ENCODE measurements at places on chromosomes 7 and 10. TPM values are rescaled to one million over a fixed set of nuclear protein-coding genes. Genes with fewer than 3 reads are reported as not detected.

DNA sequence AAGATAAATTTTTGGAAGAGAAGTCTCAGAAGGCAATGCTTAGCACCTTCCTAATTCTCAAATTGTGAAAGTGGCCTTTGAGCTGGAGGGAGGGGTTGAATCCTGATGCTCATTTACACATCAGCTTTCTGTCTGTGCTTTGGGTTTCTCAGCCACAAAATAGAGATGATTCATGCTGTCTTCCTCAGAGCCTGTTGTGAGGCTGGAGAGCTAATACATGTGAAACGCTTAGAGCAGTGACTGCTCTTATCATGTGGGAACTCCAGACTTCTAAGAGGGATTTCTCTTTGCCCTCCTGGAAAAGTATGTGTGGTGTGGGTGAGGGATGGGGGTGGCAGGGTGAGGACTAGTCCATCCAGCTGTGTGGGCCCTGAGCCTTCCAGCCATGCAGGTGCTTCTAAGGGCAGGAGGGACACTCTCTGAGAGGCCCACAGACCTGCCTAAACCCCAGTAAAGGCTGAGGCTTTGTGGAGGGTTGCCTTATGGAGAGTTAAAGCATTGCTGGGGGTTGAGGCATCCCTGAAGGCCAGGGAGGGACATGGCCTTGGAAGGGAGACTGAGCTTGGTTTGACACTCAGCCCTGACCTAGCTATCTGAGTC is 4.8 kb upstream of the EVX1 start:
- no peak for DNase-seq

DNA sequence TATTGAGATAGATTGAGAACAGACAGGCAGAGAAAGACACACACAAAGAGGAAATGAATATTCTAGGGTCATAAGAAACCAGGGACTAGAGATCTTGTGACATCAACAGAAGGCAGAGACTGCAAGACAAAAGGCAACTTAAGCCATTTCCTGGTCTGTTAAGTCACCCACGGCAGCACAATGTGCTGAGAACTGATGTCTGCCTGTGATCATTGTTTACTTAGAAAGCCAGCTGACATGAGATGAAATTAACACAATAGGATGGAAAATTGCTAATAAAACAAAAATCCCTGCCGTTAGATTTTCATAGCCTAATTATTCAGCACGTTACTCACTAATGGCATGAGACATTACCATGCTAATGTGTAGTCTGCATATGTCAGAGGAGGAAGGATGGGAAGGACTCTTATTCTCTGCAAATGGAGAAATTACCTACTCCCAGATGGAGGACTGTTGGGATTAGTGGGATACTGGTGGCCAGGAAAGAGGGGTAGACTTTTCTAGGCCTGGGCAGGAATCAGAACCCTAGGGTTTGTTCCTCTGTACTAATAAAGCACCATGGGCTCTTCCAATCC is 191.3 kb upstream of the PODXL start:
- DNase-seq: no peak

DNA sequence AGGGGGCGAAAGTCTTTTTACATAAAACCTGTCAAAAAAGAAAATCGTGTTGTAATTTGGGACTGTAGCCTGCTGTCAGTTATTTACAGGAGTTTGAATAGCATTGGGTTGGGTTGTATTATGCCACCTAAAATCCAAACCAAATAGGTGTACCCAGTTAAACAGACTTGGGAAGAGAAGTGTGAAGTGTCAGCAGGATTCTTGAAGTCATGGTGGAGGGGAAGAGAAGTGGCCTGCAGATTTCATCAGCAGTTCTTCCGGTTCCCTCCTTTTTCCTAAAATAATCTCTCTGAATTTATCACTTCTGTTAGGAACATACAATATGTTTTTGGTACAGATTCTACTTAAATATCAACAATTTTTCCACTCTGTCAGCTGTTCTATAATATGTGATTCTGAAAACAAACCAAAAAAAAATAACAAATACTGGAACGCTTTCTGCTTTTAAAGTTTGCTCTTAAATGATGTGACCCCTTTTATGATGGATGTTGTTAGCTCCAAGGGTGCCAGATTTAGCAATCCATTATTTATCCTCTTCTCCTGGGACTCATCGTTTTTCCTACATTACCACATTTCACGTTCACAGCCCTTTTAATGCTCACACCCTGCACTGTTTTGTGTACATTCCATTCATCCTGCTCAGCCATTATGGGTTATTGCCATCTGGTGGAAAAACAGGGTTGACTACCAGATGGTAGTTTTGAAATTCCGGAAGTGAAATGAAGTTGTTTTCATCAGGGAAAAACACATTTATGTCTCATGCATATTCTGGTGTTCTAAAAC is 18.7 kb upstream of the ARHGAP12 start:
- DNase-seq: peak; percentile 63

DNA sequence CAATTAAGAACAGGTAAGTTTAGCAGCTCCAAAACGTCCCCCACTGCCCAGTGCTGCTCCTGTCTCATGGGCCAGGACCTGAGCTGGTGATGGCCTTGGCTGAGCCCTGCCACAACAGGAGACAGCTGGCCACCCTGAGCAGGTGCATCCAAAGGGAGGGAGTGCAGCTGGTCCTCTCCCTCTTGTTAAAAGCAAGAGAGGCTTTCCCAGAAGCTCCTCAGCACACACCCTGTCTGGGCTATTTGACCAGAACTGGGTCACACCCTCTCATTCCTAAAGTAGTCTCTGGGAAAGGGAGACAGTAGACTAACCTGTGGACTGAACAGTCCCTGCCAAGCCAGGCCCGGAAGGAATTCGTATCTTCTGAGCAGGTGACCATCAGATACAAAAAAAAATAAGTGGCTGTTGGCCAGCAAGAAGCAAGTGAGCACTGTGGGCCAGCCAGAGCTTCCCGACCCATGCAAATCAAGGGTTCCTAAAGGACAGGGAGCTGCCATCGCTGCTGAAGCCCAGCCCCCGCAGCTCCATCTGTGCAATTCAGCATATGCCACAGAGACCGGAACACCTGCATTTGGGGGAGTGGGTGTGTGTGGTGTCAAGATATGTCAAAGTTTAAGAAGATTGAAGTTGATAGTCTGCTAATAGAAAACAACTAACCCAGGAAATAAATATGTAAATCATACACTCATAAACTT is 2.1 kb upstream of the TMEM72 start:
- DNase-seq: no peak

DNA sequence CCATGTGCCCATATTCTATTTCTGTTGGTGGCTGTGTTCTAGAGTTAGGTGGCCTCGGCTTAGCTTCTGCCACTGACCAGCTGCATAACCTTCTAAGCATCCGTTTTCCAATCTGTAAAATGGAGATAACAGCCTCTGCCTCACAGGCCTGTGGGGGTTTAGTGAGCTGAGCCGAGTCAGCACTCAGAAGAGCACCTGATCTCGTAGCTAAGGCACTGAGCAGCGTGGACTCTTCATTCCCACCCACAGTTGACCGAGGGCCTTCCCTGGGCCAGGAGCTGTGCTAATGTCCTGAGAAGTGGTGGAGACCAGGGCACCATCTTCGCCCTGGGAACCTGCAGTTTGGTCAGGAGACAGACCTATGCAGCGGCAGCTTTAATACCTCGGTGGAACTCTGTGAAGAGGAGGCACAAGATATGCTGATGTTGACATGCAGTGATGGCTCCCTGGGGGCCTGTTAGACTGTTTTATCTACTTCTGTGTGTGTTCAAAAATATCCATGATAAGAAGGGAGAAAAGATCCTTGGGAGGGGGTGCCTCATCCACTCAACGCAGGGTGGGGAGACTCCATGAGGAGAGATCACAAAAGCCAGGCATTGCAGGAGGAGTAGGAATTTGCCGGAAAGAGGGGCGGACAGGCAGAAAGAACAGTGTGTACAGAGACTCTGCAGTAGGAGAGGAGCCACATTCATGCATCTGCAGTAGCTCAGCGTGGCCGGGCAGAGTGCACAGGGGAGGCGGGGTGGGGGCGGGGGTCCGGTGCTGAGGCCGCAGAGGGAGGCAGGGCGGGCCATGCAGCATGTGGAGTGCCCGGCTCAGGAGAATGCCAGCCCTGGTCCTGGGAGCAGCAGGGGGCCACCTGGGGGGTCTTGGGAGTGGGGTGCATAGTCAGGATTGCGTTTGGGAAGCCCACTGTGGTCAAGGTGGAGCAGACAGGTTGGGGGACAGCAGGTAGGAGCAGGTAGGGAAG is 136.8 kb downstream of the C10orf105 start:
- DNase-seq: no peak

DNA sequence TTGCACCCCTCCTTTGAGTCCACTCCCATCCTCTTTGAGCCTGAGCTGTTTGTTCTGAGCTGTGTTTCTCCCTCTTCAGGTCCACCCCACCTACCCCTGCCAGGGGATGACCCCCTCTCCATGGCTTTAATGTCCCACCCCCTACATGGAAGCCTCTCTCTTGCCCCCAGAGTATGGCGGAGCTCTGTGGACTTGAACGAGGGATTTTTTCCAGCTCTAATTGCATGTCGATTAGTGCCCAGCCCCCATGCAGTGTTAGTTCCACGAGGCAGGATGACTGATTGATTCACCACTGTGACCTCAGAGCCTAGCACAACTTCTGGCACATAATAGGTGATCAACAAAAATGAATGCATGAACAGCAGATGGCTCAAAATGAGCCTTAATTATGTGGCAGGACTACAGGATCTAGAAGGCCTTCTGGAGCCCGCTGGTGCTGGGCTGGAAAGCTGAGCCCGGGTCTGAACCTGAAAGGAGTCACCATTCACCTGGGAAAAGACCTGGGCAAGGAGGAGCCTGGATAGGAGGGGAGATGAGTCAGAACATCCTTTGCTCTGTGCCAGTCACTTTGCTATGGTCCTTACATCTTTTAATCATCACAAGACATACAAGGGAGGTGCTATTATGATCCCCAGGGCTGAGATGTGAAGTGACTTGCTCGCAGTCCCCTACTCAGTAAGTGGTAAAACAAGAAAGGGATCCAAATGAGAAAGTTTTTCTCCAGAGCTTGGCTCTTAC is 17.1 kb upstream of the SLC18A2 start:
- DNase-seq: no peak

The EPO gene
- polyA plus RNA-seq: not detected

All from A549 (cell line).